ENCODE measurements at places on chromosomes 1 and 21.
A peak's percentile ranks its signal among the peaks of the same experiment; 100 is the strongest.

- peak; percentile 59 for DNase-seq
Measured at GRCh38 chr1:172211221-172211620, 209.3 kb upstream of the C1orf105 start.

DNA sequence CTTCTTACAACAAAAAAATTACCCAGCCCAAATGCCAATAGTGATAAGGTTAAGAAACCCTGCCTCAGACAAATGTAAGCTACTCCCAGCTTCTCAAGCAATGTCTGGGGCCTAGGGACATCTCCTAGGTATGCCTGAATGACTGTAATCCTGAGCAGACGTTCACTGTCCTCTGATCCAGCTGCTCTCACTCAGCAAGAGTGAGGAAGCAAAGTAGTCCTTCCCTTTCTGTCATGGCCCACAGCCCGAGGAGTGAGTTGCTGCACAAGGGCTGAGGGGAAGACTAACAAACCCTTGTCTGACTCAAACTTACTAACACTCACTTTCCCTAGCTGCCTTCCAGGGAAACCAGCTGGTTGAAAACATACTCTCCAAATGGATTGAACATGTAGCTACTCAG is 124.9 kb upstream of the TNFSF4 start:
- DNase-seq = no peak

DNA sequence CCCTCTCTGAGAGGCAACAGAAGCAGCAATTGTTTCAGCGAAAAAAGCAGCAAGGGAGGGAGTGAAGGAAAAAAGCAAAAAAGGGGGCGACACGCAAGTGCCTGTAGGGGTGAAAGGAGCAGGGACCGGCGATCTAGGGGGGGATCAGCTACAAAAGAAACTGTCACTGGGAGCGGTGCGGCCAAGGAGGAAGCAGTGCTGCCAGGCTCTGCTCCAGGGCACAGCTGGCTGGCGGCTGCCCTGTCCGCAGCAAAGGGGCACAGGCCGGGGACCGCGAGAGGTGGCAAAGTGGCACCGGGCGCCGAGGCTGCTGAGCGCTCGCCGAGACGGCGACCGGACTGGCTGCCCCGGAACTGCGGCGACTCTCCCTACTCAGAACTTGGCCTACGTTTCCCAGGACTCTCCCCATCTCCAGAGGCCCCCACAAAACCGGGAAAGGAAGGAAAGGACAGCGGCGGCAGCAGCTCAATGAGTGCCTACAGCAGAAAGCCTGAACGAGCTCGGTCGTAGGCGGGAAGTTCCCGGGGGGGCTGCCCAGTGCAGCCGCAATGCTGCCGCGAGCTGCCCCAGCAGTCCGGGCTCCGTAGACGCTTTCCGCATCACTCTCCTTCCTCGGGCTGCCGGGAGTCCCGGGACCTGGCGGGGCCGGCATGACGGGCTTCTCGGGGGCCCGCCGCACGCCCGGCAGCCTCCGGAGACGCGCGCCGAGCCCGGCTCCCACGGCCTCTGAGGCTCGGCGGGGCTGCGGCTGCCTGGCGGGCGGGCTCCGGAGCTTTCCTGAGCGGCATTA is 1.0 kb upstream of the CDKN2C start:
- peak; percentile 53 for DNase-seq

GRCh38 chr1:203353486-203353885 is 2.6 kb upstream of the FMOD start:
- no peak for DNase-seq

DNA sequence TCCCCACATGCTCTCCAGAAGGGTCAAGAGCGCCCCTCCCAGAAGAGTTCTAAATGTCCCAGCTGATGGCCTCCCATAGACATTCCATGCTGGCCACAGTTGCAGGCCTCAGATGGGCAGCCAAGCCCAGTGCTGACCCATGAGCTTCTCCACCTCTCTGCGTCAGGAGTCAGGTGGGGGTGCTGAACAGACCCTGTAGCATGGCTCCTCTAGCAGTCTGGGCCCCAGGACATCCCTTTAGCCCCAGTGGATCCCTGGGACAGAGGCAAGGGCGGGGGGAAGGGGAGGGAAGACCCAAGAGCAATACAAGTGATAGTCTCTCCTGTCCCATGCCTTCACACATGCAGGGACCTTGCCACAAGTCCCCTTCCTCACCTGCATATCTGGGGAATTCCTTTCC is 56.7 kb downstream of the LRRN2 start:
- DNase-seq = no peak

- DNase-seq = no peak
Measured at GRCh38 chr1:59522925-59523505, 226.1 kb downstream of the FGGY start.

DNA sequence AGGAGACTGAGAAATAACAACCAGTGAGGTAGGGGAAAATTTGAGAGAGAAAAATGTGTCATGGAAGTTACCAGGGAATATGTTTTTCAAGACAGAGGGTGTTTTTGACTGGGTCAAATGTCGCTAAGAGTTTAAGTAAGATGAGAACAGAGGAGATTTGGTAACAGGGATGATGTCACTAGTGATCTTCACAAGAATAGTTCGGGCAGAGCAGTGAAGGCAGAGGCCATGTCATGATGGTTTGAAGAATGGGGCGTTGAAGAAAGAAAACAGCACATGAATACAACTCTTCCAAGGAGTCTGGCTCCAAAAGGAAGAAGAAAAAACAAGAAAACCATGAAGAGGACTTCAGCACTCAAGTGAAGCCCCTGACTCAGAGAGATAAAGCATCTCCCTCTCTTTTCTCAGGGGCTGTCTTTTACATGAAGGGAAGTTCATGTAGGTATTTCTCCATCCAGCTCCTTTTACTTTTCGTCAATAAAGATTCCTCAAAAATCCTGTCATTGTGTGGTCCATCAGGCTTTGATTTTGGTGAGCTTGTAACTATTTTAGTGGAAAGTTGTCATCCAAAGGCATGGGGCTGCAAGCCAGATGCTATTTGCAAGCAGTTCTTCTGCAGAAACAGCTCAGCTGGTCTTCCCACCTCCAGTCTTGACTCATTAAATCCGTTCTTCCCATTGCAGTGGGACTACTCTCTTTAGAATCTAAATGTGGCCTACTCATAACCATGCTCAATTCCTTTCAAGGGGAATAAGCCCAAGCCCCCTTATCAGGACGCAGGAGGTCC is 397.3 kb downstream of the LMX1A start:
- no peak for DNase-seq

- no peak for DNase-seq
Measured at GRCh38 chr1:160428655-160429054, 28.3 kb downstream of the VANGL2 start.

DNA sequence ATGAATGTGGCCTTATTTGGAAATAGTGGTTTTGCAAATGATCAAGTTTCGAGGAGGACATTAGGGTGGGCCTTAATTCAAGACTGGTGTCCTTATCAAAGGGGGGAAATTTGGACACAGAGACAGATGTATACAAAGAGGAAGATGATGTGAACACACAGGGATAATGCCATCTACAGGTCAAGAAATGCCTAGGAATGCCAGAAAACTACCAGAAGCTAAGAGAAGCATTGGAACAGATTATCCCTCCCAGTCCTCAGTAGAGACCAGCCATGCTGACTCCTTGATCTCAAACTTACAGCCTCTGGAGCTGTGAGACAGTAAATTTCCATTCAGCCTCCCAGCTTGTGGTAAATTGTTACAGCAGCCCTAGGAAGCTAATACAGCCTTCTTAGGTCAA is 151.4 kb downstream of the PTGER3 start:
- DNase-seq = no peak

DNA sequence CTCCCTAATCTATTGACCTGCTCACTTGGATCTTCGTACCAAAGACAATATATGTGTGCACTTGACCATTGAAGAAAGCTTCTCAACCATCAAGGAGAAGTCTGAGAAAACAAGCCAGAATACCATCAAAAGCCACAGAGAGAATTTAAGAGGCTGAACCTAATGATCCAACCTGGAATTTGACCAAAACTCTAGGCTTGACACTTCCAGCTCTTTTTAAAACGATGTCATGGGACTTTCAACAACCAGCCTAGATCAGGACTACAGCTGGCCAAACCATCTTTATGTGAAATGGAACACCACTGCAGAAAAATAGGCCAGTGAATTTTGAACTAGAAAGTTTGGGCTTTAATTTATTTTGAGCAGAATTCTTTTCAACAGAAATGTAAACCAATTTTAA is 444.4 kb downstream of the LTN1 start:
- no peak for DNase-seq

GRCh38 chr1:109826930-109827349 is 63.2 kb upstream of the EPS8L3 start:
- no peak for DNase-seq

DNA sequence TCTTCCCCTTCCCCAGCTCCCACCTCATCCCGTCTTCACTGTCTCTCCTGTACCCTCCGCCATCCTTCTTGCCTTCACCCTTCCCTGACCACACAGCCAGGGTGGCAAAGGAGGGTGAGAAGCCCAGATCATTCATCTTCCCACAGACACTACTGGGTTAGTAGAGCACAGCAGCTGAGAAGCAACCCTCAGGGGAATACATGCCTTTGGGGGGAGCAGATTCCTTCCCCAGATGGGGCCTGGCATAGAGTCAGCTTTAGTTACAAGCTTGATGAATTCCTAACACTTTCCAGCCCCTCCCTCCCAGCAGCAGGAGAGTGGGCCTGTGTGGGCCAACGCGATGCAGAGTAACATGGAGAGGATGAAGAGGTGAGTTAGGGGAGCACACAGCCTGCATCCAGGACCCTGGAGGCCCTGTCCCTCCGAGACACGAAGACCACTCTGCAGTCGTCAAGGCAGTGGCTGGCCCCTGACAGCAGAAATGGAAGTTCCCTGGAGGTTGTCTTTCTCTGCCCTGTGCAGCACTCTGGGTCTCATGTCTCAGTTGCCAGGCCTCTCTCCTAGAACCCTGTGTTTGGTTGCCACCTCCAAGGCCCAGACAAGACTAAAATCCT is 8.8 kb upstream of the BTG2 start:
- DNase-seq = peak; percentile 64

GRCh38 chr1:243496187-243496646 is 240.4 kb downstream of the SDCCAG8 start:
- peak; percentile 51 for DNase-seq

DNA sequence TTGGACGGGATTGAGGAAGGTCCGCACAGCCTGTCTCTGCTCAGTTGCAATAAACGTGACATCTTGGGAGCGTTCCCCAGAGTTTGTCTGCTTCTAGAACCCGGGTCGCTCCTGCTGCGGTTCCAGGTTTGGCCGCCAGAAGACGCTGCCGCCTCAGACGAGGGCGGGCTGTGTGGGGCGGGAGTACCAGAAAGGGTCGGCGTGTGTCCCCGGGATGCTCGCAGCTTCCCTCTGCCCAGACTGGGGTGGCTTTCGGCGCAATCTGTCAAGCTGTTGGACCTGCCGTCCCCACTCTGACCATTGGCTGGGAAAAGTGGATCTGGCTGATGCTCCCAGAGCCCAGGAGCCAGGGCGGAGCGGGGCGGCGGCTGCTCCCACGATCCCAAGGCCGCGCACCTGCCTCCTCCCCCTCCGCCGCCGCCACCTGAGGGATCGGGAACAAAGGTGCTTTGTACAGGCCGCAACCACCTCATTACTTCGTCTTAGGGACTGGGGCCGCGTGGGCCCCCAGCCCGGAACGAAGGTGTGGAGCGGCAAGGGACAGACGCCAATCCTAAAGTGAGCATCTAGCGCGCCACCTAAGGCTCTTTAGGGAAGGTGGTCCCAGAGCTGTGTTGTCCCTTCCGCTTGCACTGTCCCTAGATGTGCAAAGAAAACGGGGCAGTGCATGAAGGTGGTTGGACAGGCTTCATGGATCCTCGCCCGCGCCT is 683 bp upstream of the EFNA4 start:
- peak; percentile 80 for DNase-seq

GRCh38 chr1:151570819-151571218 is 30.7 kb downstream of the TUFT1 start:
- DNase-seq = no peak

DNA sequence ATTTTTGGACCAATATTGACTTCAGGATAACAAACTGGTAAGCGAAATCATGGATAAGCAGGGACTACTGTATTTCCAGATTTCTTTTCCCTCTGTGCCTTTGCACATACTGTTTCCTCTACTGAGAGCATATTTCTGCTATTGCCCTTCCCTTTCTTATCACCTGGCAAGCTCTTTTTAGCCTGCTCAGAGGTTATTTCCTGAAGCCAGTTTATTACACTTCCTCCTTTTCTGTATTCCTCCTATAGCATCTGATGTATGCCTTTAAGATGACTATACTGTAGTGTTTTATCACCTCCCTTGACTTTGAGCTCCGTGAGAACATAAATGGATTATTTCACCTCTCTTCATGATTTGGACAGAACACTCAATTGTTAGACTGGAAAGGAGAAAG is 49.0 kb downstream of the MAGI3 start:
- no peak for DNase-seq

DNA sequence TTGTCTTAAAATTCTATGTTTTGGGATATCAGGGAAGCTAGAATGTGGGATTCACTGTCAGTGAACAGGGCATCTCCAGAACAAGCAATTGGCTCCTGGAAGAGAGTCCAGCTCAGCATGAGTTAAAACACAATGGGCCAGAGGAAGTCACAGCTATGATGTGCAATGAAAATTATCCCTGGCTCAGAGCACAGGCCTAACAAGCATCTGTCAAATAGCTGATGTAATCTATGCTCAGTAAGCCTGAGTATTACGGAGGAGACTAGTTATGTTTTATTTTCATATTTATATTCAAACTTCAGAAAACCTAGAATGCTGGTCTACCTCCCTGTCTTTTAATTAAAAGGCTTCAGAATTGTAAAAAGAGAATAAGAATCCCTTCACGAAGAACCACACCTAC is 41.6 kb downstream of the PARP1 start:
- DNase-seq = no peak

- no peak for DNase-seq
Measured at GRCh38 chr1:192546596-192547190, 28.9 kb upstream of the RGS1 start.

- no peak for DNase-seq
Measured at GRCh38 chr1:157711802-157712201, 11.2 kb upstream of the FCRL3 start.

GRCh38 chr1:80305466-80305865 is 1298.9 kb upstream of the ADGRL4 start:
- no peak for DNase-seq

DNA sequence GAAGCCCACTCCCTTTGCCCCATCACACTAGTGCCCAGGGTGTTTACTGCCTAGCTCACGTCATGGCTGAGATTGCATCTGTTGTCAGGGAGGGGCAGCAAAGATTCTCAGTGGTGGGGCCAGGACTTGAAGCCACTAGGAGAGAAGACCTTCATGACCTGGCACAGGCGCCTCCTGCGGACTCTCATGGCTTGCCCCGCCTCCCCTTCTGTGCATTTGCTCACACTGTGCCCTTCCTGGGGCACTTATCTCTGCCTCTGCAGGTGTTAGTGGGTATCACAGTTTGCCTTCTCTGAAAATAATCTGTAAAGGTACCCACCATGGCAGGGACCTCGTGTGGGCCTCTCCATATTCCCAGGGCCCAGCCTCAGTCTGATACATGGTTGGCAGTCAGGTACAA is 20.1 kb downstream of the PTPRU start:
- peak; percentile 11 for DNase-seq

GRCh38 chr1:226029093-226029496 is 30.0 kb upstream of the SDE2 start:
- no peak for DNase-seq

GRCh38 chr1:80218112-80218511 is 1211.6 kb upstream of the ADGRL4 start:
- no peak for DNase-seq

Measured in femur (tissue), 1 donor.